ENCODE measurements at places on chromosomes 3 and 15.
A peak's percentile ranks its signal among the peaks of the same experiment; 100 is the strongest.

DNA sequence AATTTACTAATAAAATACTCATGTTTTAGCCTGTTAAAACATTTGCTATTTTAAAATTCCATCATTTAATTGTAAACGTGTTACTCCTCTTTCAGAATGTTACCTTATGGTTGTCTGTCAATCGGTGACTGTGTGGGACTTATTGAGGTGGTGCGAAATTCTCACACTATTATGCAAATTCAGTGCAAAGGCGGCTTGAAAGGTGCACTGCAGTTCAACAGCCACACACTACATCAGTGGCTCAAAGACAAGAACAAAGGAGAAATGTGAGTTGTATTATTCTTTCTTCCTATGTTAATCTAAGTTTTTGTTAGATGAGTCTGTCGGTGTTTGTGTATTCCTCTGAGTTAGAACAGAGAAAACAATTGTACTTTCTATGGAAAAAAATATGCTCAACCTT is 21.7 kb downstream of the KCNMB3 start:
- DNase-seq: no peak

DNA sequence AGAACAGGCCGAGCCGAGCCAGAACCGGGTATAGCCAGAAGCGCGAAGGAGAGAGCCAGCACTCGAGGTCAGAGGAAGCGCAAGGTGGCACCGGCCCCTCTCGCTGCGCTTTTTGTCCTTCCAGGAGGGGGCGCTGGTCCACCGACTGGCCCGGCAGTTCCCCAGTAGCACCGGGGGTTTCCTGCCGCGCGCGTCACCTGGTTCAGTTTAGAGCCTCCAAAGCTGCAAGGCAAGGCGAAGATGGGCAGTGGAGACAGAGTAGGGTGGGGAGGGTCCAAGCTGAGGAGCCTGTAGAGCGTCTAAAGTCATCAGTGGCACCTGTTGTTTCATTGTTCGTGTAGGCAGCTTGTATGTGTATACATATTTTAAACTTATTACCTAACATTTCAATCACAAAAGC is 7.6 kb upstream of the NR2E3 start:
- no peak for DNase-seq

DNA sequence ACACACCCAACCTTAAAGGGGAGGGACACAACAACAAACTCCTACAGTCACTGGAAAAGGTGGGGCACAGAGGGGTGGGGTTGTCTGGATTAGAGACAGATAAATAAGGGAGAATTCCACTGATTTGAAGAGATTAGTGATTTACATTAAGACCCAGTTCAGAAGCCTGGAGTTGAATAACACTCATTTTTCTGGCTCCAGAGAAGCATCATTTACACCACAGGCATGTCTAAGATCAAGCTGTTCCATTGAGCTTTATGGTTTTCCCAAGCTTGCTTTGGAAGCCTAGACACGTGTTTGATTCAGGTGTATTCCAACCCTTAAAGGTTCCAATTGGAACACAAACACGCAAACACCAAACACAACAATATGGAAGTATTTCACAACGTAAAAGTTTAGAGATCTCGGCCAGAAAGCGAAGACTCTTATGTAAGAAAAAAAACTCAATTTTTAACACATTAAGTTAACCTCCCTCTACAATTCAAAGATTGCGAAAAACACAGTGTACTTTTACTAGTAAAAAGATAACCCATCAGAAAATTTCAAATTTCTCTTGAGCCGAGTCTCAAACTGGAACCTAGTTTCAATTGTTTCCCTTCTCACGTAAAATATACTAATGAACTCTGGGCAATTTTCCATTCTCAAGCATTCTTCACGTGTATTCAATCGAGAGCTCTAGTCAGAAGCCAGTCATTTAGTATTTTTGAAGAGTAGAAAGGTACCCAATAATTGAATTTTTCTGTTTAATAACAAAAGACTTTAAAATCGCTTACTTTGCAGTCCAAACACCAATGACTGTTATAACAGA is 2.1 kb downstream of the TRA2B start:
- no peak for DNase-seq

- DNase-seq: no peak
Measured at GRCh38 chr3:5239602-5240001, 52.1 kb downstream of the EDEM1 start.

DNA sequence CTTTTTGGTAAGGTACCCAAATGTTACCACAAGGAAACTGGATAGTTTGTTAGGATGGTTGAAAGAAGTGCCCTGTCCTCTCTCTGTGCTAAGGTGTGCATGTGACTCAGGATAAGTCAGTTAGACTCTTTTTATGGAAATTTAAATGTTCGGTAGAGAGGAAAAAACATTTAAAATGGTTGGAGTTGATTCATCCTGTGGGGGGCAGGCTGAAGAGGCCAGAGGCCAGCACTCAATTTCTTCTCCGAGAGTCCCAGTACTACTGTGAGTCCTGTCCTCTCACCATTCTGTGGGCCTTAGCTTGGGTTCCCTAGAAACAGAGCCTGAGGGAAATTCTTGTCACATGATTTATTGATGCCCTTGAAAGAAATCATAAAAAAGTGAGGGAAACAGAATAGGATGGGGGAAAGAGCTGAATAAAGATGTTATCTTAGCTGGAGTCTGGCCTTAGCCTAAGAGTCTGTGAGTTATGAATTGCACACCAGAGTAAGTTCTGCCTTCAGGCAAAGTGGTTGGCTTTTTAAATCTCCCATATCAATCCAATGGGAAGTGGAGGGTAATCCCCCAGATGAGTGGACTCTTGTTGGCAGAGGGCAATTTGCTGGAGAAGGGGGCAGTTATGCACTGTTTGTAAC is 106.5 kb upstream of the GALNT15 start:
- DNase-seq: peak; percentile 89

All from GM04504 (cell line).